Mesenteric fat pad (tissue), 1 donor: ENCODE measurements at places on chromosomes 4 and X.

GRCh38 chr4:185358514-185358913 is 37.2 kb downstream of the LRP2BP start:
- DNase-seq, result no peak

DNA sequence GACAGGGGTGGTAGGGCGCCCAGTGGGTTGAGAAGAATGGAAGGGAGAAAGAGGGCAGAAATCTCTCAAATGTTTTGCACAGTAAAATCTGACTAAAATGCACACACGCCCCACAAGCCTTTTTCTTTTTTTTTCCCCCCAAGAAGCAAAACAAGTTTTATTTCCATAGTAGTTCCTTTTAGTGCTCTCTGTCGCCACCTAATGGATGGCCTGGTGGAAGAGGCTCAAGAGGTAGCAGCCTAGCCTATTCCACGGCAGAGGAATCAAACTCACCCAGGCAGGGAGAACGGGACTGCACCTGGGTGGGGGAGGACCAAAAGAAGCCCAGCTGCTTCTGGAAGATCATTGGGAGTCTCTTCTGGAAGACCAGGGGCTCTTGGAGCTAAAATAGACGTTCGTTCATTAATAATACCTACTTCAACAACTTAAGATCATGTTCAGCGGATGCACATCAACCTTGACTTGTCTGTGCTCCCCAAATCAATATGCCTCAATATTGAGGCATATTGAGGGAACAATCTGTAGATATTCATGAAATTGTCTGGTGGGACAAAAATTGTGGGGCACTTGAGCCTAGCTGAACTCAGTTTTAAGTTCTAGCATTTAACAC is 31.6 kb upstream of the IRAK1 start:
- no peak for DNase-seq

DNA sequence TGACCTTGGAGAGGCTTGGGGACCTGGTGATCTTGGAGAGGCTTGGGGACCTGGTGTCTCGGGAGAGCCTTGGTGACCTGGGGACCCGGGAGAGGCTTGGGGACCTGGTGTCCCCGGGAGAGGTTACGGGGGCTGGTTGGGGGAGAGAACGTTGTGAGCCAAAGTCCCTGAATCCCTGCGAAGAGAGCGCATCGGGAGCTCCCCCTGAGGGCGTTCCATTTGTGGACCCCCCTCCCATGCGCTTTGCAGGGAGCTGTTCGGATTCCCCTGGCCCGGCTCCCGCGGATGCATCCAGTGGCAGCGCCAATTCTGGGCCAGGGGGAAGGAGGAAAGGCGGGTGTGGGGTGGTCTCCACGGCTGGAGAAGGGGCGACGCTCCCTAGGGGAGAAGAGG is 13.3 kb downstream of the SHOX start:
- DNase-seq, result no peak

- DNase-seq, result no peak
Observed at GRCh38 chrX:12690646-12691045, 100.6 kb upstream of the PRPS2 start.

- no peak for DNase-seq
Observed at GRCh38 chr4:6404611-6405396, 67.6 kb downstream of the PPP2R2C start.

DNA sequence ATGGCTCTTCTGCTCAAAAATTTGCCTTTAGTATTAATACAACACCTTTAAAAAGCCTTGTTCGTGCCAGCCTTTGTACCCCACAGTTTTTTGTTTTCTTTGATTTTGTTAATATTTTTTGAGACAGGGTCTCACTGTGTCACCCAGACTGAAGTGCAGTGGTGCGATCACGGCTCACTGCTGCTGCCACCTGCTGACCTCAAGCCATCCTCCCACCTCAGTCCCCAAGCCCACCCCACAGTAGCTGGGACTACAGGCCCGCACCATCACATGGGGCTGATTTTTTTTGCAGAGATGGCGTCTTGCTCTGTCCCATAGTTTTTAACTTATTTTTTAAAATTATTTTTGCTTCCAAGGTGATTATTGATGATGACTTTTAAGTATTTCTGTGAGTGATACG is 134.0 kb downstream of the HTR2C start:
- no peak for DNase-seq

DNA sequence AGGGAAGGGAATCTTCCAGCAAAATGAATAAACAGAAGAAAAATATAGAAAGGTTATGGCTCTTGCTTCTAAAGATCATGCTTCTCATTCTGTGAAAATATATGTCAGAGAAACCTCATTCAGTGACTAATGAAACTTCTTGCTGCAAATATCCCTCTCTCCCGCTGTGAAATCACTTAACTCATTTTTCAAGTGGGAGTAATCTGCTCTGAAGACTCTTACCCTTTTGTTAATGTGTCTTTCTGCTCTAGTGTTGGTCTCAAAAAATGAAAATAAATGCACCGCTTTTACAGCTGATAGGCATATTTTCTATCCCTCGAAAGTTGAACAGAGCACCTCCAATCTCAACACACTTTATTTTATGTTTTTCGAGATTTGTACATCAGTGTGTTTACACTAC is 252.3 kb downstream of the NLGN4X start:
- DNase-seq, result no peak

DNA sequence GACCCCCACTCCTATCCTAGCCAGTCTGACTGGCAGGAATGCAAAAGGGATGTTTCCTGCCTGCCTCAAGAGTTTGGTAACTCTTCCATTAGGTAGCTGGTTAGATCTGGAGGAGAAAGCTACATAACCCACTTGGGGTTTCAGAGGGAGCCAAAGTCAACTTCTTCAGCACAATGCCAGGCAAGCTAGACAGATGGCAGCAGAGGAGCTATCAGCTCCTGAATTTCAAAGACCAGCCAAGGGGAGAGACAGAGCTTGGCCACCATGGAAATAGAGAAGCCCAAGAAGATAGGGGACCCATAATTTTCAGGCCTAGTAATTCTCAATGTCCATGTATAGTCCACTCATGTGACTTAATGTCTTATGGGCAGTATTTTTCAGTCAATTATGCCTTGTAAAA is 56.4 kb downstream of the PGRMC1 start:
- no peak for DNase-seq

- DNase-seq, result no peak
Observed at GRCh38 chrX:44088510-44089144, 115.4 kb upstream of the NDP start.

DNA sequence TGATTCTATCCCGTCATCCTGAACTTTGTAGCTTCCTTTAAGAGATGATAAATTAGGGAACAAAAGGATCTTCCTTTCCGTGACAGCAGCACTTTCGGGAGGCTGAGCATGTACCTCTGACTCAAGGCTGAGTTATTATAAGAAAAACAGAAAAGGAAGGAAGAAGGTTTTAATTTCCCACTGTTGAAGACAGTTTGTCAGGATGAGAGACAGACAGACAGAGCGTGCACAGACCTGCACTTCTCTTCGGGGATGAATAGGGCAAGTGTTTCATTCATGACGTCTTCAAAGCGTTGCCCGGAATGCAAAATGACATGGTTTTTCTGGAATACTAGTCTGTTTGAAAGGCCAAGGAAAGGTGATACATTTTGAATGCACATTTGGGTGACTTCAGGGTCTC is 405.3 kb upstream of the FAT1 start:
- DNase-seq, result no peak

- no peak for DNase-seq
Observed at GRCh38 chr4:15238720-15239119, 189.1 kb upstream of the C1QTNF7 start.

DNA sequence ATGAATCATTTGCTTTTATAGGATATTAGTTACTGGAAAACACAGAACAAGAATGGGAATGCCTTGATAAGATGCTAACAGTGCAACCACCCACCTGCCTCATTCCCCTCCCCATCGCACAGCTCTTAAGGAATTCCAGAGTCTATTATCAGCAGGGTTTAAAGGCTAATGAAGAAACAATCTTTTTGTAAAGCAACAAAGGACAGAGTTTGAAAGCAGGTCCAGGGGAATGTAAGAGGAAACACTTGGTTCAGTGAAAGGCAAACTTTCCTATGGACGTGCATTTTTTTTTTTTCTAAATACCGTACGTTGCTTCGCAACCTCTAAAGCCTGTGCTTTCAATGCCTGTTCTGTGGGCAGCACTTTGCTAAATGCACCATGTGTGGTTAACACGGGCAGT is 92.5 kb downstream of the GPR50 start:
- no peak for DNase-seq

GRCh38 chr4:8564595-8564994 is 15.6 kb upstream of the GPR78 start:
- DNase-seq, result no peak

DNA sequence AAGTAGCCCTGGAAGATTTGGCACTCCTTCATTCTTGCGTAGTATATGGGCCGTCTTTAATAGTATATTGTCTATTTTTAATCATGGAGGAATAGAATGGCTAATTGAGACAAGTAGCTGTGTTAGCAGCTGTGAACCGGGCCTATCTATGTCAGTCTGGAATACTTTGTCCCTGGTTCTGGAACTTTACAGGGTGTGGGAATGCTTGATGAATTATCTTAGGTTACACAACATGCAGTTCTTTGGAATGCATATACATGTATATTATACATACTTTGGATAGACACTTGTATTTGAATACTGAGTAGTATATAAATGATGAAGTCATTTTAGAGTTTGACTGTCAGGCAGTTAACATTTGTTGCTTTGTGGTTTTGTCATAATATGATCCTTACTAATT is 37.4 kb downstream of the PDLIM5 start:
- DNase-seq, result no peak

DNA sequence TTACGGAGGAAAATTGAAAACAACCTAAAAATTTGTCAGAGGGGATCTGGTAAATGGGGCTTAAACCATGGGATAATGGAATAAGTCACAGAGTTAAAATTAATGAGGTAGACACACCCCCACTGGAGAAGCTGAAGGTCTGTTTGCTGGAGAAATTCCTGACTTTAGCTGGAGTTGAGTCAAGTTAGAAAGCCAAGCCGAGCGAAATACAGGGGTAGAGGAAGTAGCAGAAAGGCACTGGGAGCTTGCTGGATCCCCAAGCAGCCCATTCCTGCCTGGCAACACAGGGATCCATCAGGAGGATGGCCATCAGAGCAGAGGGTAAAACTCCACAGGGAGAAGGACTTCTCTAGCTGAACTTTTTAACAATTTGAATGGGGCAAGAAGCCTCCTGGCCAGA is 163.8 kb downstream of the ATRX start:
- no peak for DNase-seq

DNA sequence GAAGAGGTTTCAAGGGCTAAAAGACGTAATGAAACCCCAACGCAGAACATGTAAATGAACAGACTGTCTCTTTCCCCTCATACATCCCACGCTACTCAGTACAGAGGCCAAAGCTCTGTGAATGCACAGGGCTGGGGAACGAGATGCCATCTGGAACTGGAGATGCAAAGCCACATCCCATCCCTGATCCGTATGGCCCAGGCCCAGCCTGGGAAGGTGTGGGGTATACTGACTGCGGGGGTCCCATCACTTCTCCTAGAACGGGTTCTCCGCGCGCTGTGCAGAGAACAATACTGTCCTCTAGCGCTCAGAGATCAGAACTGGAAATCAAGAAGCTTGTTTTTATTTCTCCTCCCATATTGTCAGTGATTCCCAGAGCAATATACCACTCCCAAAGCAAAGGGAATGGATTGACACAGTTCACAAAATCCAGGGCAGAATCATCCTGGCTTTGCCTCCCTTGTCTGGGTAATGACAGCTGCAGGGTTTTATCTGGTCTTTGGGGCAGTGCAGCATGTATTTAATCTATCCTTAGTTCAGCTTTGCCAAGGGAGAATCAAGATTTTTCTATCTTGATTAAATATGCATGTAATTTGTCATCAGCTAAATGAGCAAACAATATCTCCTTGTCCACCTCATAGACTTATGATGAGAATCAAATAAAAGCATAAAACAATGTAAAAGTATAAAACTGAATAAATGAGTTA is 47.3 kb upstream of the TLR3 start:
- DNase-seq, result no peak

DNA sequence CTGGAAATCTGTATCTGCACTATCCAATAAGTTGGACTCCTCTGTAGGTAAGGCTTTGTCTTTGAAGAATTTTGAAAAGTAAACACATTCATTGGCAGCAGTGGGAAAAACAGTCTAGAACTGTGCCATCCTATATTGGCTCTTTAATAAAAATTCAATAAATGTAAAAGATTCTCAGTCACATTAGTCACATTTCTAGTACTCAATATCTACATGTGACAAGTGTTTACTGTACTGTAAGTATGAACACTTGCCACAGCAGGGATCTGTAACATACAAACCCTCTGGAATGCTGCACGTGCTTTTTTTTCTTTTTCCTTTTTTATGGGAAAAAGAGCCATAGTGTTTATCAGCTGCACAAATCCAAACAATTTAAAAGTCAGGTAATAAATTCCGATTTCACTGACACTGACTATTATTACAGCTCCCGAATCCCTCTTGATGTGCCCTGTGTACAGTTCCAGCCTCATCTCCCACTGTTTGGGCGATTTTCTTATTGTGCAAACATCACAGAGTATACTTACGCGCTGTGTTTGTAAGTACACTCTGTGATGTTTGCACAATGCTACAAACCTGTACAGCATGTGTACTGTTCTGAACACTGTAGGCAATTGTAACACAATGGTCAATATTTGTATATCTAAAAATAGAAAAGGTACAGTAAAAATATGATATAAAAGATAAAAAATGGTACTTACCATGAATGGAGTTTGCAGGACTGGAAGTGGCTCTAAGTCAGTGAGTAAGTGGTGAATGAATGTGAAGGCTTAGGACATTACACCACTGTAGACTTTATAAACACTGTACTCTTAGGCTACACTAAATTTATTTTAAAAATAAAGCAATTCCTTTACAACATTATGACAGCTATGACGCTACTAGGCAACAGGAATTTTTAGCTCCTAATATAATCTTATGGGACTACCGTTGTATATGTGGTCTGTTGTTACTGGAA is 8.7 kb downstream of the PYURF start:
- no peak for DNase-seq

- DNase-seq, result no peak
Observed at GRCh38 chr4:24802648-24803047, 7.3 kb downstream of the SOD3 start.
